ENCODE measurements at places on chromosomes 16 and 17.

DNA sequence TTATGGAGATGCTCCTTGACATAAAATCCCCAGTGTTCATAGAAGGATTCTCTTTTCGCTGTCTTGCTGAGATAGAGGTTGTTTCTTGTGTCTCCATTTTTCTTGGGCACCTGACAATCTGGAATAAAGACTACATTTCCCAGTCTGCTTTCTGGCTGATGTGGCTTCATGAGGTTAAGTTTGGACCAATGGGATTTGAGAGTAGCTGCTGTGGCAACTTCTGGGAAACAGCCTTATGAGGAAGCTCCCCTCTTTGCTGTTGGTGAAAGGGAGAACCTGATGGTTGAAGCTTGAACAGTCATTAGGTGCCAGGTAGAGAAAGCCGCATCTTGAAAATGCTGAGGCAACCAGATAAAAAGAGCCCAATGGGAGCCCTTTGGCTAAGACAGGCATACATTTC lies 24.4 kb downstream of the HS3ST4 start:
- DNase-seq = no peak

GRCh38 chr16:76668207-76668725 lies 391.1 kb downstream of the CNTNAP4 start:
- no peak for DNase-seq

- no peak for DNase-seq
Observed at GRCh38 chr16:18933501-18933900, 7.3 kb upstream of the SMG1 start.

DNA sequence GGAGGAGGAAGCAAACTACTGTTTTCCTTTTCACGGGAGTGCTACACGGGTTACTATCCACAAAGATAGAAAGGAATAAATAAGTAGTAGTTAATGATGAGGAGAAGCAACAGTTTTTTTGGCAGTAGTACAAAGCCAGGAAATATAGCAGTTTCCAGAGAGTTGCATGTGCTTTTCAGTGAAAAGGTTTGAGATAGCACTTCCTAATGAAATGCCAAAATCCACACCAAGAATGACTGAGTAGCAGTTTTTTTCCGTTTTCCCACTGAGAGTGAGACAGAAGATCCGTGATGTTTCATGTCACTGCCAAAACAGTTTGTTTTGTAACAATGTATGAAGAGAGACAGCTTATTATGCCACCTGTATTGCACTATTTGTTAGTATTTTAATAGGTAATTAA lies 129.1 kb downstream of the STX8 start:
- DNase-seq = no peak

- DNase-seq = no peak
Observed at GRCh38 chr16:1036726-1037393, 35.7 kb upstream of the SSTR5 start.

Measured in NCI-H187 (cell line).